ENCODE measurements at places on chromosomes 6 and 20.

GRCh38 chr6:48813836-48814235 lies 649.2 kb downstream of the MMUT start:
- DNase-seq, result no peak

- peak; percentile 58 for DNase-seq
Measured at GRCh38 chr6:143059663-143060353, 881 bp upstream of the AIG1 start.

GRCh38 chr20:49989234-49990065 lies 6.7 kb downstream of the SNAI1 start:
- DNase-seq, result no peak

- peak; percentile 15 for DNase-seq
Measured at GRCh38 chr6:108174371-108175175, 8.8 kb downstream of the NR2E1 start.

DNA sequence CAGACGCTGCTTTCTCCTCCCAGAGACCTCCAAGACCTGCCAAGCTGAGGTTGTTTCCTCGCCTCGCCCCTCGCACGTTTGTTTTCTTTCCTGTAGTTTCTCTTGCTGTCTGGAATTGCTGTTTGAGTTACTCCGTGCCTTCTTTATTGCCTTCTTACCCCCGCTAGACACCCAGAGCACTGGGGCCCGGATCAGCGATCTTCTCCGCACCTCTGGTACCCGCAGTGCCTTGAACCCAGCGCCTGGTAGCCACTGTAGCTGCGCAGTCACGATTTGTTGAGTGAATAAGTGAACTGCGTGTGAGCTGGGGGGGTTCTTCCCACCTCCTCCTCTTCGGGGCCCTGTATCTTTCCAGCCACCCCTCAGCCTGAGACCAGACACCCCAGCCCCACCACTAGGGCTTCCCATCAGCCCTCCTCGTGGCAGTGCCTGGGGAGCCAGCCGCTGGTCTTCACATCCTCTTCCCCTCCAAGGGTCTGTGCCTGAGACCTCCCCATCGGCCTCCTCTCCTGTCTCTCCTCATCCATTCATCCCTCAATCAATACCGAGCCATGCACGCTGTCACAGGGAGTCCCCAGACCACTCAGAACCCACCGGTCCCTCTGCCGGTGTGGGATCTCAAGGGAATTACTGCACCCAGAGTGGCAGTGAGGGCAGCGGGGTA lies 849 bp upstream of the BMP7 start:
- DNase-seq, result no peak

GRCh38 chr6:84228198-84228543 lies 728 bp upstream of the CEP162 start:
- no peak for DNase-seq

DNA sequence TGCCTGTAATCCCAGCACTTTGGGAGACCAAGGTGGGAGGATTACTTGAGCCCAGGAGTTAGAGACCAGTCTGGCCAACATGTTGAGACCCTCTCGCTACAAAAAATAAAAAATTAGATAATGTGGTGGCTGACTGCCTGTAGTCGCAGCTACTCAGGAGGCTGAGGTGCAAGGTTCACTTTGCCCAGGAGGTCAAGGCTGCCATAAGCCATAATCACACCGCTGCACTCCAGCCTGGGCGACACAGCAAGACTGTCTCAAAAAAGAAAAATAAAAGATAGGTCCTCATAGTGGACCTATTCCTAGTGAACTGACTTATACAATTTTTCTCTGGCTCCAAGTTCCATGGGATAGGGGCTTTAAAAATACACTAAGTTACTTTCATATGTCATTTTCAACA lies 41.9 kb downstream of the MRS2 start:
- DNase-seq, result no peak

GRCh38 chr6:107030151-107030550 lies 2.2 kb downstream of the MTRES1 start:
- DNase-seq, result no peak

DNA sequence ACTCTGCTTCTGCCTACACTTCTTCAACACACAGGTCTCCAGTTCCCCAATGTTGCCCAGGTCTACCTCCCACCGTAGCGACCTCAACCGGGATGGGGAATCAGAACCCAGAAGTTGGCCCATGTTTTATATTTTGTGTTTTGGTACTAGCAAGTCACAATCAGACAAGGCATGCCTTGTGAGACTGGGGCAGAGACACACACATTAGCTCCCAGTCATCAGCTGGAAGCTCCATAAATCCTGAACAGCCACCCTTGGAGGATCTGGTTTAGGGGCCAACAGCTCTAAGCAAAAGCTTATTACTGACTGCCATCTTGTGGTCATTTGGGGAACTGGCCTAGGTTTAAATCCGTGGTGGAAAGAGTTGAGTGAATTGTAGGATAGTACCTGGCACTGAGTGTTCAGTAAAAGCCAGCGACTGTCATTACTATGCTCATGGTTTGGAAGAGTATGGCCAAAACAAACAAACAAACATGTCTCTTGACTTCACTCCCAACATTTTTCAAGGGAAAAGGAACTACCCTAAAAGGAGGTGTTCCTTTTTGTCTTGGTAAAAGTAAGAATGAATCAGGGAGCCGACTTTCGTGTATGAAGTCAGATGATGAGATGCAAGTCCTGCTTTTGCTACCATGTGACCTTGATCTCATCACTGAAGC lies 40.5 kb downstream of the PIM1 start:
- DNase-seq, result peak; percentile 89

DNA sequence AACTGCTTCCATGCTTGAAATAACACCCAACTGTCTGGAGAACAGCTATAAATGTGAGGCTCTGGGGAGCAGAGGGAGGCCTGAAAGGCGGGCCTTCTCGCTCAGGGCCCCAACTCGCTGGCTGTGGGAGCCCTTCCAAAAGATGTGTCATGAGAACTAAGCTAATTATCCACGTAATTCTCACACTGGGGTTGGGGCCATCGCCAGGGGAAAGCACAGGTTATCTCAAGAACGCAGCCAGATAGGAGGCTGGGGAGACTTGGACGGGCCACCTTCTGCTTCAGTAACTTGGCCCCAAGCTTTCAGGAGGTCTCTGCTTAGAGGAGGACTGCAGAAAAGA lies 1.6 kb downstream of the PXDC1 start:
- no peak for DNase-seq

- DNase-seq, result no peak
Measured at GRCh38 chr6:116465246-116465645, 4.1 kb downstream of the CALHM6 start.

- DNase-seq, result no peak
Measured at GRCh38 chr20:23156170-23156841, 70.2 kb upstream of the CD93 start.

GRCh38 chr6:11575408-11576033 lies 38.0 kb downstream of the TMEM170B start:
- DNase-seq, result peak; percentile 61

DNA sequence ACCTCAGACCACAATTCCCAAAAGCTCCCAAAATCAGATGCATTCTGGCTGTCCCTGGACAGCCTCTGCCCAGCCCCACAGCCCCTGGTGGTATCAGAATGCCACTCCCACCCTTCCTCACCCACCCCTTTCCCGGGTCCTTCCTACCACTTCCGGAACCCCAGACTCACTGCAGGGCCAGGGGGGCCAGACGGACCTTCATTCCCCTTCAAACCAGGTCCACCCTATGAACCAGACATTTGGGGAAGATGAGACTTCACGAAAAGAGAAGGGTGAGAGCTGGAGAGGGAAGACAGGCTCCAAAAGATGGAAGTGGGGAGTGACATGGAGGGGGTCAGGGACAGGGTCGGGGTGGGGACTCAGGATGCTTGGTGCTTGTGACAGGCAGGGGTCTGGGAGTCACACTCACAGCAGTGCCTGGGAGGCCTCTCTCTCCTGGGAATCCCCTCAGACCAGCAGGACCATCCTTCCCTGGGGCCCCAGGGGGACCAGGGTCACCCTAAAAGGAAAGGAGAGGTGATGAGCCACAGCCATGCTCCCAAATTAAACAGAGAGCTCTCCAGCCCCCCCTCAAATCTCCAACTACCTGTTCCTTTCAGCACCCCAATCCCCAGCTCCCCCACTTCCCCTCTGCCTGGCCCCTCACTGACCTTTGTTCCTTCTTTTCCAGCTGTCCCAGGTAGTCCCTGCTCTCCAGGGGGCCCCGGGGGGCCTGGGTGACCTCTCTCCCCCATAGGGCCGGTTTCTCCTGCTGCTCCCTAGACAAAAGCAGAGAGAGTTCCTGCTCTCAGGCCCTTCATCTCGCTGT lies 20.2 kb downstream of the COL11A2 start:
- DNase-seq, result no peak

DNA sequence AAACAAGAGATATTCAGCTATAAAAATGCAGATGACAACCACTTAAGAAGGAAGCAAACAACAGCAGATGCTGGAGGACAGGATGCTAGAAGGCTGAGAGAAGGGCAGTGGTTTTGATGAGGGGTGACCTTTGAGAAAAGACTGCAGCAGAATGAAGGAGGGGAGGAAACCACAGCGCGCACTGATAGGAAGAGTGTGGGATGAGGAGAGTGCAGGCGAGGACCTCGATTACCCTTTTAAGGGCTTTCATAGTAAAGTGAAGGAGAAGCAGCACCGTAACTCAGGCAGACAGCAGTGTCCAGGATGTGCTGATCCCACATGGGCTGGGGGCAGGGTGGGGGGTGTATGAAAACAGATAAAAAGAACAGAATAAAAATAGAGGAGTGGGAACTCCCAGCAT lies 19.2 kb downstream of the ZBTB2 start:
- DNase-seq, result no peak

DNA sequence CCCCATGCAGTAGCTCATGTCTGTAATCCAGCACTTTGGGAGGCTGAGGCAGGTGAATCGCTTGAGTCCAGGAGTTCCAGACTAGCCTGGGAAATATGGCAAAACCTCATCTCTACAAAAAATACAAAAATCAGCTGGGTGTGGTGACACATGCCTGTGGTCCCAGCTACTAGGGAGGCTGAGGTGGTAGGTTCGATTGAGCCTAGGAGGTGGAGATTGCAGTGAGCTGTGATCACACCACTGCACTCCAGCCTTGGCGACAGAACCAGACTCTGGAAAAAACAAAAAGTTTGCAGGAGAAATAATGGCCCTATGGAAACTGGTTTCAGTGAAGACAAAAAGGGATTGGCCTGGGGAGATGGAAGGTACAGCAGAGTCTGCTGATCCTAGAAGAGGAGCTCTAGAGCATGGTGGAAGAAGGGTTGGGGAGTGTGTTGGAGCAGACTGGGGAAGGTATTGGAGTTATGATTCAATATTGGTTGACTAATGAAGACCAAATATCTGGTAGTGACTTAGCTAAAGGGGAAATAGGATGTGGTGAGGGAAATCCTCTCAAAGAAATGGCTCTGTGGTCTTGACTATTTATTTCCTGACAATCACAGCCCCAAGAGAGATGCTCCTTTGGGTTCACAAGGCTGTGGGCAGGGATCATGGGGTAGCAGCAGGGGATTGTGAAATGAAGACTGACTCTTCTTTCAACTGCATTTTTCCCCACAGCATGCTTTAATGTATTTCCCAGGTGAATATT lies 281.9 kb downstream of the UTRN start:
- DNase-seq, result peak; percentile 14

DNA sequence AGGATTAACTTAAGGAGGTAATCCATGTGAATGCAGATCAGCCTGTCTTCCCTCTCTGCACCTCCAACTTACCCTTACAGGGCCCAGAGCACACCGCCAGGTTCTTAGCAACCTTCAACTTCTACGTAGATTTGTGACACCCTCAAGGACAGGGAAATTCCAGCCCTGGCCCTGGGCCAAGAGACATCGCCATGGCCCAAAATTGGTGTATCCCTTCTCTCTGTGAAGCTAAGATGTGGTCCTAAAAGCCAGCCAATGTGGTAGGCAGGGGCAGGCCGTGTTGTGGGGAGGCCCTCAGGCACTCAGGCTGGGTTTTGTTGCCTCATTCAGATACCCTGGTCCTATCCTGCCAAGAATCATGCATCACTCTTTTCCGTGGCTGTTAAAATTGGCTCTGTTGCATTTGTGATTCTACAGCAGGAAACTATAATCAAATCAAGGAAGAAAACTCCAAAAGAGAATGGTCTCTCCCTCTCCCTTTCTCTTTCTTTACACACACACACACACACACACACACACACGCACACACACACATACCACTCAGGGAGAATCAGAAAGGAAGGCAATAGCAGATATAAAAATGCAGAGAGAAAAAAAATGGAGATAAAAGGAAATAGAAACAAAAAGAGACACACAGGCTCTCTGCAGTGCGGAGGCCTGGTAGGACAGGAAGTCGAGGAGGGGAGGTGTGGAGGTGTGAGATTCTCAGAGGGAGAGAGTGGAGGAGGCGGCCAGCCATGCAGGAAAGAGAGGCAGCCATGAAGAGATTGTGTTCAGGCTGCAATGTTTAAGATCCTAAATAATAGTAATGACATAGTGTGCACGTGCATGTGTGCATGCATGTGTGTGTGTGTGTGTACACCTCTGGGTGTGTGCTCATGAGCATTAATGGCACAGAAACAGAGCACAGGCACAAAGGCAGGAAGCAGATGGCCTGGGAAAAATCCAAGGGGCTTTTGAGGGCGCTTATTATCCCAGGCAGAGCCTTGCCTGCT lies 201.8 kb upstream of the LRFN2 start:
- peak; percentile 45 for DNase-seq

- DNase-seq, result no peak
Measured at GRCh38 chr6:5672581-5673011, 334.1 kb downstream of the NRN1 start.

GRCh38 chr20:5189917-5190316 lies 63.1 kb downstream of the CDS2 start:
- DNase-seq, result no peak

GRCh38 chr6:4977468-4977867 lies 26.4 kb downstream of the RPP40 start:
- DNase-seq, result no peak

- no peak for DNase-seq
Measured at GRCh38 chr20:4073852-4074741, 58.7 kb upstream of the RNF24 start.

DNA sequence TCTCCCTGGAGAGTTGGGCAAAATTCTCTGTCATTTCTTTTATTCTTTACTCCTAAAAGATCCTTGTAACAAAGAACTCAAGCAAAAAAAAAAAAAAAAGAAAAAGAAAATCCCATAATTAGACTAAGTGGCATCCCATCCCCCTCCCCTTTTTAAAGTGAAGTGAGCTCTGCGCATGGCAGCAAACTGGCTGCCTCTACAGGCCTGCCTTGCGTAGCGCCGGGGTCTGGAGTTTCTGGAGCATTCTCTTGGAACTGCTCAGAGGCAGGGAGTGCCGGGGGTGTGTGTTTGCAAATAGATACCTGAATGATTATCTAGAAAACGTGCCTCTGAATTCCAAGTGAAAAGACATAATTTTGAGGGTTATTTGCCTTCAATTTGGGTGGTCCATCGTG lies 48.1 kb downstream of the FOXC1 start:
- DNase-seq, result no peak
